ENCODE measurements at places on chromosomes 11 and 22.

DNA sequence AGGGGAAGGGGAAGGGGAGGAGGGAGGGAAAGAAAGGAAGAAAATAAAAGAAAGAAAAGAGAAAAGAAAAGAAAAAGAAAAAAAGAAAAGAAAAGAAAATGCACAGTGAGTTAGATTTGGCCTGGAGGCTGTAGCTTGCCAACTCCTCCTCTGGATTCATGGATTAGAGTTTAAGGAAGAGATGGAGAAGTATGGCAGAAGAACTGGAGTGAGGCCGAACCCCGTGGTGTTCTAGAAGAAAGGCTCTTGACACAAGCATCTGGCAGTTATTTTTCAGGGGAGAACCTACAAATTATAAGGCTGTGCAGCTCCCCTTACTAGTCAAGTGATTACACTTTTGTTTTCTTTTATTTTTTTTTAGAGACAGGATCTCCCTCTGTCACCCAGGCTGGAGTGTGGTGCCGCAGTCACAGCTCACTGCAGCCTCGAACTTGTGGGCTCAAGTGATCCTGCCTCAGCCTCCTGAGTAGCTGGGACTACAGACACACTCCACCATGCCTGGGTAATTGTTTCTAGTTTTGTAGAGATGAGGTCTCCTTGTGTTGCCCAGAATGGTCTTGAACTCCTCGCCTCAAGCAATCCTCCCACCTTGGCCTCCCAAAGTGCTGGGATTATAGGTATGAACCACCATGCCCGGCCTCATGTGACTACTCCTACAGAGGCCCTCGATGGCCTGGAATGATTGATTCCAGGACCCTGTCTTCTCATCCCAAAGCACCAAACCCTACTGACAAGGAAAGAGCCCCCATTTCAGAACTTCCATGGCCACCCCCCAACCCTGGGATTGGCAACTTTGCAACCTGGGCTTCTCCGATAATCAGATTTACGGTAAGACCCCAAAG lies 19.5 kb downstream of the ZNF74 start:
- no peak for DNase-seq

DNA sequence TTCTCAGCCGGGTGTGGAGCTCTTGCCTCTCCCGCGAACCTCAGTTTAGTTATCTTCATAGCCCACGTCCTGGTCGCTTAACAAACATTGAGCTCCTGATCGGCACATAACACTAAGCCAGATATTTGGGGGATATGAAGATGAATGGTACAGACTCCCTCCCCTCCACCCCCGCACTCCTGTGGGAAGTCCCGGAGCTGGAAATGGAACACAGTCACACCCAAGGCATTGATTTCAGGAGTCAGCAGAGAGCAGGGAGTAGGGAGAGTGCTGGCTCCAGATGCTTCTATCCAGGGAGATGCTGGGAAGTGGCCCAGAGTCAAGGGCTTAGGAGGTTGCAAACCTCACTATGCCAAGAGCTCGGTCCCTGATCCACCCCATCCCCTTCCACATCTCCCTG lies 26.1 kb upstream of the CABP7 start:
- no peak for DNase-seq

DNA sequence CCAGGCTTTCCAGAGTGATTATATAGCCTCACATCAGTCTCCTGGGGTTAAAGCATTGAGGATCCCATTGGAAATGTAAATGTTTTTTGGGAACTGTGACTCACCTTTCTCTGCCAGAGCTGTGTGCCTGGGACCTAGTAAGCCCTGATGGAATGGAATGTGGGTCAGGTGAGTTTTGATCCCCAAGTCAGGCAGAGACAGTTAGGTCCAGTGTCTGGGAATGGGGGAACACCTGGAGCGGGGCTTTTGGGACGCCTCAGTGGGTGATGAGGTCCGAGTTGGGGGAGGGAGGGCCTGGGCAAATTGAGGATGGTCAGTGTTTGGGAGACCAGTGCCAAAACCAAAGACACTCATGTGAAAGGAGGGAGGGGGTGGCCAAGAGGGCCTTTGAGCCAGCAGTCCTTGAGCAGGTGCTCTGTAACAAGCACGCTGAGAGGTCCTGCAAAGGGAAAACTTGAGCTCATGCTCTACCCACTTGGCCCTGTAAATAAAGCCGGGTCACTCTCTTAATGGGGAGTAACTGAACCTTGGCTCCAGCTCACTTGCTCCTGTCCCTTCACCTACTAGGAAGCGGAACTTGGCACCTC lies 104.7 kb downstream of the NAV2 start:
- no peak for DNase-seq

DNA sequence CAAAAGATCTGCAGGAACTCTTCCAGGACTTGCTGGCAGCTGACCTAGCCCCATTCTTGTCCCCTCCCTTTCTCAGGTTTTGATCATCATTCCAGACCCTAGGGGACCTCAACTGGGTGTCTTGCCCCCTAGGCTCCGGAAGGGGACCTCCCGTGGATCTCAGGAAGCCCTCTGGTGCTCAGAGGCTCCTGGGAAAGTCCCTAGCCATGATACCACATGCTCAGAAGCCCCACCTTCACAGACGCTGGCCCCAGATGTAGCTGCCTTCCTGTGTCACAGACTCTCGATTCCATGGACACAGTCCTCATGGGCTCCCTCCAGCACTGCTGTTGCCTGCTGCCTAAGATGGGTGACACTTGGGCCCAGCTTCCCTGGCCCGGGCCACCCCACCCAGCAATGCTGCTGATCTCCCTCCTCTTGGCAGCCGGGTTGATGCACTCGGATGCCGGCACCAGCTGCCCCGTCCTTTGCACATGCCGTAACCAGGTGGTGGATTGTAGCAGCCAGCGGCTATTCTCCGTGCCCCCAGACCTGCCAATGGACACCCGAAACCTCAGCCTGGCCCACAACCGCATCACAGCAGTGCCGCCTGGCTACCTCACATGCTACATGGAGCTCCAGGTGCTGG lies at the start of gene LRRC55:
Gene LRRC55, plus strand, starts transcription at position 276 of the 628 bp plus-strand sequence. Its CDS starts 70 bp downstream, at position 346.
- no peak for DNase-seq

GRCh38 chr11:1939006-1939625 lies 8.0 kb upstream of the MRPL23 start:
- no peak for DNase-seq

DNA sequence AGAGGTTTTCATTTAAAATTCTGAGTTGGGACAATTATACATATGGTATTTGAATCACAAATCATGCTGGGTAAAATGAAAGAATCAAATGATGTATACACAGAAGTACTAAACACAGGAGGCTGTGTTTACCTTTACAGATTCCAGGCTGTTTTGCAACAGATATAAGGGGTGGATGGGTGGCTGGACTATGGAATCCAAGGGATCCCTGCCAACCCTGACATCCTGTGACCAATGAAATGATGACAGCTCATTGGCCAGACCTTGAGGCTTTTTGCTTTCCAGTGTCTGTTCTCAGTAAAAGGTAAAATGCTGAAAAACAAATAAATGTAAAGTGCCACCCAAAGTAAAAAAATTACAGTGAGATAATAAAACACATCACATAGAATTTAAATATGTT lies 3.3 kb upstream of the DDI1 start:
- no peak for DNase-seq

GRCh38 chr11:59186130-59186594 lies 14.2 kb downstream of the DTX4 start:
- DNase-seq = peak; percentile 32

- no peak for DNase-seq
These were observed 39.8 kb downstream of the GLB1L2 start for GRCh38 chr11:134371436-134372185.

DNA sequence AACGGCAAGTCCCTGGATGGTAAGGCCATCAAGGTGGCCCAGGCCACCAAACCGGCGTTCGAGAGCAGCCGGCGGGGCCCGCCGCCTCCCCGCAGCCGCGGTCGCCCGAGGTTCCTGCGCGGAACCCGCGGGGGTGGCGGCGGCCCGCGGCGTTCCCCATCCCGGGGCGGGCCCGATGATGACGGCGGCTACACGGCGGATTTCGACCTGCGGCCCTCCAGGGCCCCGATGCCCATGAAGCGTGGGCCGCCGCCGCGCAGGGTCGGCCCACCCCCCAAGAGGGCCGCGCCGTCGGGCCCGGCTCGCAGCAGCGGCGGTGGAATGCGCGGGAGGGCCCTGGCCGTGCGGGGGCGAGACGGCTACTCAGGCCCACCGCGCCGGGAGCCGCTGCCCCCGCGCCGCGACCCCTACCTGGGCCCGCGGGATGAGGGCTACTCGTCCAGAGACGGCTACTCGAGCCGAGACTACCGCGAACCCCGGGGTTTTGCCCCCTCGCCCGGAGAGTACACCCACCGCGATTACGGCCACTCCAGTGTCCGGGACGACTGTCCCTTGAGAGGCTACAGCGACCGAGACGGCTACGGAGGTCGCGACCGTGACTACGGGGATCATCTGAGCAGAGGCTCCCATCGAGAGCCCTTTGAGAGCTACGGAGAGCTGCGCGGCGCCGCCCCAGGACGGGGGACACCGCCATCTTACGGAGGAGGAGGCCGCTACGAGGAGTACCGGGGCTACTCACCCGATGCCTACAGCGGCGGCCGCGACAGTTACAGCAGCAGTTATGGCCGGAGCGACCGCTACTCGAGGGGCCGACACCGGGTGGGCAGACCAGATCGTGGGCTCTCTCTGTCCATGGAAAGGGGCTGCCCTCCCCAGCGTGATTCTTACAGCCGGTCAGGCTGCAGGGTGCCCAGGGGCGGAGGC lies 792 bp downstream of the RBMXL2 start:
- no peak for DNase-seq

GRCh38 chr11:44906649-44907048 lies 44.0 kb downstream of the TP53I11 start:
- no peak for DNase-seq

DNA sequence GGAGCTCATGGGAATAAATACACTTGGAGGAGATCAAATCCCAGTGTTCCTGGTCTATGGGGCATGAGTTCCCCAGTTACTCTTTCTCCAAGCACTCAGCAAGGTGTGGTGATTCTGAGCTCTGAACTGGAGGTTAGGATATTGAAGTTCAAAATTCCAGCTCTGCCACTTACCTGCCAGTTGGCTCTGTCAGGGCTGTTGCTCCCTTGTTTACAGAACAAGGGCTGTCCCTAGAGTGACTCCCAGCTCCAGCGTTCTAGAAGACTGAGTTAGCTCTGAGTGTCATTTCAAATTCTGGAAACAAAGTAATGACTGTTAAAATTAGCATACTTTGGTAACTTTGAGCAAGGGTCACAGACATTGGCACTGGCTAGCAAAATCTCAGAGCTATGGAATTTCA lies 69.7 kb upstream of the ZBED5 start:
- no peak for DNase-seq

- DNase-seq = no peak
These were observed 750.2 kb downstream of the OPCML start for GRCh38 chr11:132782102-132782501.

DNA sequence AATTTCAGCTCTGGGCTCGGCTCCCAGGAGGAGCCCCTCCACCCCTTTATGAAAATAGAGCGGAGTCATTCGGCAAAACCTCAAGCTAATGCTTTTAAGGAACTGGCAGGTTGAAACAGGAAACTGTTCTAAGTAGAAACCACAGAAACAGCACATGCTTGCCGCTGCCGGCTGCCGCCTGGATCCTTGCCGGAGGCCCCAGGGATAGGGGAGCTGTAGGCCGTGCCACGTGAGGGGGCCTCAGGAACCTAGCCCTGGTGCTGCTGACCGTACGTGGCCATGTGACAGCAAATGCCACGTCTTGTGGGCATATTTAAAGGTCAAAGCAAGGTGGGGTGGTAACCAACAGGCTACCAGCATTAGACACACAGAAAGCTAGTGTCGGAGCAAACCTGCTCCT lies 77.9 kb upstream of the TIMP3 start:
- peak; percentile 26 for DNase-seq

- DNase-seq = no peak
These were observed 58.4 kb downstream of the GALNT18 start for GRCh38 chr11:11563200-11563975.

- DNase-seq = no peak
These were observed 1.6 kb downstream of the SESN3 start for GRCh38 chr11:95229199-95229992.

DNA sequence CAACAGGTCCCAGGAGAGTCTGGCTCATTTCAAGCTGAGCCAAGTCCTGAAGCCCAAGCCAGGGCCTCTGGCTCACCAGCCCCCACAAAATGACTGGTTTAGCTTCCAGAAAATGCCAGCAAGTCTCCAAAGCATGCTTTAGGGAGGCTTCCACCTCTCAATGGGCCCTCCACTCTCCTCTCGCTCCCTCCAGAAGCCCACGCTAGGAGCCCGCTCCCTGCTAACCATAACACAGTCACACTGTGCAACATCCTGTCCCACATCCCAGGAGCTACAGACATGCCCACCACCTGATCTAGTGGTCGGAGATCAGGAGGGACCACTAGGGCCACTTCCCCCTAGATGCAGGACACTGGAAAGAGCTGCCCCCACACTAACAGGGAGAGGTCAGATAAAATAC lies 6.9 kb downstream of the SULT4A1 start:
- no peak for DNase-seq

DNA sequence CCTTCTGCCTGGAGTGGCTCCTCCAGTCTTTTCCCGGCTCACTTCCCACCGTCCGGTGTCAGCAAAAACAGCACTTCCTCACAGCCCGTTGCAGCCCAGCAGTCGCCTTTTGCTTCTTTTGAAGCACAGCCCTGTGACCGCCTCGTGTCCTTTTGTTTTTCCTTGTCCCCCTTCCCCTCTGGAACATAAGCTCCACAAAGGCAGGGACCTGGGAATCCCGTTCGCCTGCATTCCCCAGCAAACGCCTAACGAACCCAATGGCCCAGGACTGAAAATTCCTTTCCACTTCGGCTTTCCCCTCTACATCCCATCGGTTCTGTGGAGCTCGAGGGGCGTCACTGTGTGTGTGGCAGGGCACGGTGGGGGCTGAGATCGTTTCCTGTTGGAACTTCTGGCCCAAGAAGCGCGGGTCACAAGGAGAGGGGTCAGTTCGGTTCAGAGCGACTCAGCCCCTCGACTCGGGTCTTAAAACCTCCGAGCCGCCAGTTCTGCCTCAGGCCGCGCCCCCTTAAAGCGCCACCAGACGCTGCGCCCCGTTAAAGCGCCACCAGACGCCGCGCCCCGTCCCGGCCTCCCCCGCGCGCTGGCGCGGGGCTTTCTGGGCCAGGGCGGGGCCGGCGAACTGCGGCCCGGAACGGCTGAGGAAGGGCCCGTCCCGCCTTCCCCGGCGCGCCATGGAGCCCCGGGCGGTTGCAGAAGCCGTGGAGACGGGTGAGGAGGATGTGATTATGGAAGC lies 841 bp downstream of the RIC8A start:
- peak; percentile 82 for DNase-seq

- DNase-seq = no peak
These were observed 444.4 kb downstream of the DLG2 start for GRCh38 chr11:85182441-85183387.

- no peak for DNase-seq
These were observed 11.4 kb downstream of the MPEG1 start for GRCh38 chr11:59201353-59201752.

DNA sequence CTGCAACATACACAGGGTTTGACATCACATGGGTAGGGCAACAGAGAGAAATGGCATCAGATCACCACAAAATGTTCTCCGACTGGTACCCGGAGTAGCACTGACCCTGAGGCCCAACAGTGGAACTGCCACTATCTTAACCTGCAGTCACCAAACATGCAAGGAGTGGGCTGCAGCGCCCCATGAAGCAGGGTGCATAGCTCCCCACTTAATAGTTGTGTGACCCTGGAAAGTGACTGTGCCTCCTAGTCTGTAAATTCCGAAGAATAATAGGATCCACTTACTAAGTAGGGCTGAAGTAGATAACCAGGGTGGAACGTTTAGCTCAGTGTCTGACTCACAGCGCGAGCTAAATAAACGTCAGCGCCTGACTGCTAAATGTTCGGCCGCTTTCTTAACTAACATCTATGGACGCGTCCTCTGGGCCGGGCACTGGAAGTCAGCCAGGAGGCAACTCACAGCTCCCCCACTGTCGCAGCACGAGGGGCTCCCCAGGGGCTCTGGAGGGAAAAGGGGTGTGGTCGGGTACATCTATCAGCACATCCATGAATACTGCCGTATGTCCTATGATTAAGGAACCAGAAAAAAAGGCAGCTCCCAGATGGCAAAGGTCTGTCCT lies 777 bp downstream of the LTO1 start:
- no peak for DNase-seq

Data from activated T-helper 2 cell treated with anti-CD3 and anti-CD28 coated beads, Interferon-gamma antibody, Interleukin-2, Interleukin-4, amounts not matched to agents 10 μg/mL and 5 μg/mL and 100 μg/mL, durations not matched to agents 14 hours and 24 hours and 36 hours (primary cell).